Right lung (tissue), 10 donors: ENCODE measurements at places on chromosomes 7 and 10. TPM values are rescaled to one million over a fixed set of nuclear protein-coding genes. Genes with fewer than 3 reads are reported as not detected.

DNA sequence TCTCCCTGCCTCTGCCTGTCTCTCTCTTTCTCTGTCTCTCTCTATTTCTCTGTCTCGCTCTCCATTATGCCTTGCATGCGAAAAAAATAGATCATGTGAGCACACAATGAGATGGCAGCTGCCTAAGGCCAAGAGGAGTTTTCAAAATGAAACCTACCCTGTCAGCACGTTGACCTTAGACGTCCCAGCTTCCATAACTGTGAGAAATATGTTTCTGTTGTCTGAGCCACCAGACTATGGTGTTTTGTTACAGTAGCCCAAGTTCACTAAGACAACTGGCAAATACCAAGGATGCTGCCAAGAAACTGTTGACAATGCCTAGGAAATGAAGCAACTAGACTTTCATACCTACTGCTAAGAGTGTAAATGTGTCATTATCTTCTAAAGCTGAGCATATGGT lies 70.6 kb upstream of the PLXDC2 start:
- no peak for DNase-seq

TWNK gene
- 8.7 TPM for polyA plus RNA-seq

DNA sequence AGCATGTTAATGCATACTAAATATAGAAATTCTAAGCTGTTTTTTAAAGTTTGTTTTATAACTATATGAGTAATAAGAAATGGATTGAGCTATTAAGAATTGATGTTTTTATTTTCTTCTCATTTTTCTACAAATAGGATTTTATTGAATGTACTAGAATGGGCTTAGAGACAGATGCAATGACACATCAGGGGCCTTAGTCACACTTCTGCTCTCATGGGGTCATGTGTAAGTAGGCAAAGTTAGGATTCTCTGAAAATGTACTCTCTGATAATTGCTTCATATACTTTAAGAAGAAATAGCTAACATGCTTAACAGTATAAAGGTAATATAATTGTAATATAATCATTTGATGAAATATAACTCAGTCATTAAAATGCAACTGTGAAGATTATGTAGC lies 154.6 kb downstream of the ZNF438 start:
- DNase-seq, result no peak

DNA sequence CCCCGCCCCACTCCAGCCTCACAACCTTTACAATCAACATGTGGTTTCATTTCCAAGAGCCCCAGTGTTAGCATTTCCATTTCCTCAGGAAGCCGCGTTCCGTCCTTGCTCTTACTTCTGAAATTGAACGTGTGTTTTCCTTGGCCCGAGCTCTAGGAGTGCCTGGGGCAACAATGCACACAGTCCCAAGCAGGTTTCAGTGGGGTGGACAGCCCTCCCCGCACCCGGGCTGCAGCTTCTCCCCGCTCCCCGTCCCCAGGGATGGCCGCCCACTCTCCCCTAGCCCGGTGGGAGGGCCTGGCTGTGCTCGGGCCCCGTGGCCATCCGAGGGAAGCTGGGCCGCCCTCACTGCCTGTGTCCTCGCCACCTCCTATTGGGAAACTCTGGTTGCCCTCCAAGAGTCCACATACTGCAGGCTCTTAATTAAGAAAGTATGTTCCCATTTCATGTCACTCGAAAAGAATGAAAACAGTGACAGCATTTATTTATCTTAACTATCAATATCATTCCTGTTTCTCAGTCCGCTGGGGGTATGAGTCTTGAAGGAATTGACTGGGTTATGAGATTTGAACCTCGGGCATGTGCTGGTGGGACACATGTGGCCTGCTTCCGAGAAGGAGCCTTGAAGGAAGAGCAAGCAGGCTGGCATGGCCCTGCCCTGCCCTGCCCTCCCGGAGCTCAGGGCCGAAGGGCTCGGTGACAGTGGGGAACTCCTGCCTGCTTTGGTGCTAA lies 163.8 kb downstream of the GRK5 start:
- DNase-seq, result no peak

NKX2-3 gene
- polyA plus RNA-seq, result not detected

DNA sequence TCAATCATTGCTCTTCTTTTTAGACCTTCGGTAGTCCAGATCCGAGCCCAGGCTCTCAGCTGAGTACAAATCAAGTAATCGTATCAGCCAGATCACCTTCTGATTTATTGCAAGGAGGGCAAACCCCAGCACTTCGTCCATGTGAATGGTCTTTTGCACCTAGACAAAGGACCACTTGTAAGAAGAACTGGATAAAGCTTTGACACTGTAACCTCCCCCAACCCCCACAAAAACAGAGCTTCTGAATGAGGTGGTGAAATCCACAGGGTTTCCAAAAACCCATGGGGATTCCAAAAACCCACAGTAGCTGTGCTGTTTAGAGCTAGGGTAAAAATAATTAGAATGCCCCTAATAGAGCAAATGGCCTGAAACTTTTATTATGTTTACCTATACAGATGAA lies 148.8 kb upstream of the ODAD2 start:
- no peak for DNase-seq

LAMB4 gene
- 0.43 TPM for polyA plus RNA-seq

DNA sequence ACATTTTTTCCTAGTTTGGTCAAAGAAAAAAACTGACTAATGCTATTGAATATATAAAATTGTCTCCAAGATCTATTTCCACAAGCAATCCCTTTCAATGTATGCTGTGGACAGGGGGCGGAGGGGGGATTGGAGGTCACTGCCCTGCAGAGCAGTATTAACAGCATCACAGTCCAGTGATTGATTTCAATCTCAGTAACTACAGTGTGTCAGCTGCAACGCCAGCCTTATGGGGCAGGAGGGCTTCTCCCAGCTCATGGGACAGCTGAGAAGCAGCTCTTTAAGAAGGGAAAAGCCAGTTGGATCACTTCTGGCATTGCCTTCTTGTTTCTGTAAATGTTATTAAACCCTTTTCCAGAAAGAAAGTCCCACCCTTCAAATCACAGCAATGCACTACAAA lies 65.0 kb downstream of the RAPGEF5 start:
- no peak for DNase-seq

HDAC9 gene
- 6.5 TPM for polyA plus RNA-seq

DNA sequence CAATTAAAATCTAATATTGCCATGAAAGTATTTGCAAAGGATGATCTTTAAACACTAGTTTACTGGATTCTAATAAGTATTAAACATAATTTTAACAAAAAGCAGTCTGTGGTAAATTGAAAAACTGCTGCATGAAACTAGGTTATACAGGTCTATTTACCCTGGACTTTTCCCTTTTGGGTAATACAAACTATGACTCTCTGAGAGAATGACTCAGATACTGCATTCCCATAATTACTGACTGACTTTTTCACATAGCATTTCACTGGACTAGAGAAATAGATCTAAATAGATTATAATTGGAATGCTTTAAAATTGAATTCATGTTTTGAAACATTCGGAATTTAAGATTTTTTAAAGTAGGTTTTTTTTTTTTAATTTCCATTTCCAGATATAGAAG lies 395.7 kb downstream of the THSD7A start:
- DNase-seq, result no peak

PRKCQ gene
- polyA plus RNA-seq, result 6.2 TPM

- peak; percentile 2 for DNase-seq
Observed at GRCh38 chr10:16648366-16648765, 126.7 kb upstream of the C1QL3 start.

GRCh38 chr10:122060250-122060649 lies 71.3 kb downstream of the TACC2 start:
- no peak for DNase-seq

ANXA8L1 gene
- polyA plus RNA-seq, result 1.6 TPM

SBDS gene
- polyA plus RNA-seq, result 87.4 TPM

TRIM73 gene
- polyA plus RNA-seq, result 6.0 TPM

DNA sequence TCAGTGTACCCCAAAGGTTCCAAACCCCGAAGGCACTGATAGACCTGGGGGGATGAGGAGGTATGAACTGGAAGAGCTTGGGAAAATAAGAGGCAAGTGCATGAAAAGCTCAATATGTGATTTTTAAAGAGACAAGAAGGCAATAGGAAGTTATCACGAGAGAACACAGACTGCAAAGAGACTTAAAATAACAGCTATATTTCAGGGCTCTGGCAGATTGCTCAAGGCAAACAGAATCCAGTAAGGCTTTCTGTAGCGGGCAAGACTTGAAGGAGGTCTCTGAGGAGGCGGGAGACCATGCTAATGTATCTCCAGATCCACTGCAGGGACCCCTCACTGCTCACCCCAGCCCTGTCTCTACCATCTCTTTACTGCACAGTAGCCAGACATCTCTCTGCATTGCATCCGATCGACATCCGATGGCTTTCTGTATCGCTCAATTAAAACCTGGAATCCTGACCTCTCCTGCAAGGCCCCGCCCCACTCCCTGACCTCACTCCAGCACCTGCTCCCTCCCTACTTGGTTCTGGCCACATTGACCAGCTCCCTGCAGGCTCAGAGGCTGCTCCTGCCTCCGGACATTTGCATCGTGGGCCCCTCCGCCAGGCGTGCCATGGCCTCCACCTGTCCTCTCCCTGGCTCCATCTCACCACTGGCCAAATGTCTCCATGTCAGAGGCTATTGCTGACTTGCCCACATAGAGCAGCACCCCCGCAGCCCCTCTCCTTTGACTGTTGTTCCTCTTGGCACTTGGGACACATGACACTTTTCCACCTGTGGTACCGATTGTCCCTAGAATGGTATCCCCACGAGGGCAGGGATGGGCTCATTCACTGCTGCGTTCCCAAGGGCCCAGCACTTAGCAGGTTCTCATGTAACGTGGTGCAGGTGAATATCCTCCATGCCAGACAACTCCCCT lies 118.0 kb downstream of the PRKAG2 start:
- no peak for DNase-seq

SYCE1 gene
- 0.21 TPM for polyA plus RNA-seq

MPP7 gene
- 14.7 TPM for polyA plus RNA-seq

GRCh38 chr7:34075523-34076370 lies 170.4 kb downstream of the BMPER start:
- DNase-seq, result no peak

GRCh38 chr7:144818511-144818910 lies 17.3 kb downstream of the TPK1 start:
- DNase-seq, result no peak

- no peak for DNase-seq
Observed at GRCh38 chr7:42350801-42351200, 113.8 kb upstream of the GLI3 start.

ZNF800 gene
- 19.5 TPM for polyA plus RNA-seq

DNA sequence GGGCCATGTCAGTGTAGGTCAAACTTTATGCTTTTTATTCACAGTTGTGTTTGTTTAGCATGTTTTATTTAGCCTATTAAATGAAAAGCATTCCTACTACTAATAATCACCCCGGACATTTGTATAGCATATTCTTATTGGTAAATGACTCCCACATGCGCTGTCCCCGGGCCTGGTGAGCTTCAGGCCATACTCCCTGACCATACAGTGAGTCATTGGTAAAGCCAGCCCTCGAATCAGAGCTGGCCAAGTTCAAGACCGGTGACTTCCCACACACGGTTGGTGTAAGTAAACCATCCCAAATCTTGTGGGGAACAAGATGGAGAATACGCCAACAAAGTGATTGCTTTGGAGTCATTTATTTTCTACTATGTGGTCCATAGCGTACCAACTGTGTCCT lies 238.7 kb upstream of the TCF7L2 start:
- DNase-seq, result no peak

PPP2R2D gene
- polyA plus RNA-seq, result 35.1 TPM

GRCh38 chr10:79333513-79333912 lies 13.8 kb upstream of the PPIF start:
- DNase-seq, result no peak

DNA sequence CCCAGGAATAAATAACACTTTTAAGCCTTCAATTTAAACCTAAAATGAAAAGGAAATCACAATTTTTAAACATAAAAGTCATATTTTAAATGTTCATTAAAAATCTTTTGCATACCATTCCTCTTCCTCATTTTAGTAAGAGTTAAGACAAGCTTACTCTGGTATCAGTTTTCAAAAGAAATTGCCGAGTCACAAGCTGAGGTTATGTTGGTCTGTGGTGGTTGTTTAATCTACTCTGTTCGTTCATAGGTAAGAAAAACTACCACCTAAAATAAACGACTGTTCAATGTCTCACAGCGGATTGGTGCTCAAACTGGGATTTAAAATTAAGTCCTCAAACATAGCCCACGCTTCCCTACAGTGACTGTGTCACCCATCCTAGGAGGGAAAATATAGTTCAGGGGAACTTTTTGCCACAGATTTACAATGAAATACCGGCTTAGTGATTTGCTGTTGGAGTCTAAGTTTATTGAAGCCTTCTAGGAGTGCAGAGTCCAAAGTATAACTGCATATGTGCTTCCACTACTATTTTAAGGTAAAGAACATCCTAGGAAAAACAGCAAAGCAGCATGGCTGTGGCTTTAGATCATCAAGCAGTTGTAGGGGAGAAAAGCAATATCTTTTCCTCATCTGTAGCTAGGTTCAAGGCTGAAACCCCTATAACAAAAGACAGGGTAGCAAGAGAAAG lies 61.1 kb downstream of the GNAT3 start:
- no peak for DNase-seq

GPR85 gene
- polyA plus RNA-seq, result 2.7 TPM
